ENCODE measurements at places on chromosomes 13 and 19.

DNA sequence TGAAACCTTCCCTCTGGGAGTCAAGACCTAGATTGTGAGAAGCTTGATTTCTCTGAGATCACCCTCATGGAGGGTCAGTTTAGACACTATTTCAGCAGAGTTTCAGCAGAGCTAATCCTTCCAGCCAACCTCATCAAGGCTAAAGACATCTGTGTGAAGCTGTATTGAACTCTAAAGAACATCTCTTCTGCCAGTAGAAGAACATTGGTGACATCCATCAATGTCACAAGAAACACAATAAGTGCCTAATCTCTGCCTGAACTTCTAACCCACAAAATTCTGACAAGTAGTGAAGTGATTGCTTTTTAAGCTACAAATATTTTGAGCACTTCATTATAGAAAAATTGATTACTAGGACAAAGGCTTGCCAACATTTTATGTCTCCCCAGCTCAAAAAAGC is 475.8 kb upstream of the PCDH20 start:
- no peak for DNase-seq

DNA sequence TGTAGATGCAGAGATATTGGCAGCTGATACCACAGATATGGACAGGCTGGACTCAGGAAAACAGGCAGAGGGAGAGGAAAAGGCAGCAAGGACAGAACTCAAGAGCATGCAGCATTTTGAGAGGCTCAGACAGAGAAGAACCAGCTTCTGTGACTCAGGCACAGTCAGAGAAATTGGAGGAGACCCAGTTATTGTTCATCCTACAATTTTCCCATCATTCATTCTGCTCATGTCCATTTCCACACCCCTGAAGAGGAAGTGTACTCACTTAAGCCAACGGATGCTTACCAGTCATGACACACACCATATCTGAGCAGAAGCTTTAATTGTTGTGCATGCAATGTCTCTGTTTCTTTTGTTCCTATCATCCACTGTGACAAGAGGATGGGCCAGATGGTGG is 359.8 kb upstream of the HTR2A start:
- DNase-seq: no peak

DNA sequence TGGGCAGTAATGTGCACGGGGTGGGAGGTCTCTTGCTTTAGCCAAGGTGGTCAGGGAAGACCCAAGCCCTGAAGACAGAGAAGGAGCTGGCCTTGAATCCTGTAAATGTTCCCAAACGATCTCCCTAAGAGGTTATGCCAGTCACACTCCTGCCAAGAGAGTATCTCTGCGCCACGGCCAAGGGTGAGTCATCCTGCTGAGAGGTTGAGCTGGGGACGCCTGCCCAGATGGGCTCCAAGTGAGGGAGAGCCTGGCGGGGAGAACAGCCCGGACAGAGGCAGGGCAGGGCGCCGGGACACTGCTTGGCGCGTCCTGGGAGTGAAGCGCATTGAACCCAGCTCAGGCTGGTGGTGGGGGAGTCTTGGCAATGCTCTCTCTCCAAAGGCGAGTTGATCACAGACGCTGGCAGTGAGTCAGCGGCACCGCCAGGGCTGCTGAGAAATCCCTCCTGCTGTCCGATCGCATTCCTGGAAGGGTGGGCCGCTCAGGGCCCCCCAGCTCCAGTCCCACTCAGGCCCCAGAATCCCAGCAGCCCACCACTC is 16.4 kb downstream of the SULT2B1 start:
- peak; percentile 70 for DNase-seq

DNA sequence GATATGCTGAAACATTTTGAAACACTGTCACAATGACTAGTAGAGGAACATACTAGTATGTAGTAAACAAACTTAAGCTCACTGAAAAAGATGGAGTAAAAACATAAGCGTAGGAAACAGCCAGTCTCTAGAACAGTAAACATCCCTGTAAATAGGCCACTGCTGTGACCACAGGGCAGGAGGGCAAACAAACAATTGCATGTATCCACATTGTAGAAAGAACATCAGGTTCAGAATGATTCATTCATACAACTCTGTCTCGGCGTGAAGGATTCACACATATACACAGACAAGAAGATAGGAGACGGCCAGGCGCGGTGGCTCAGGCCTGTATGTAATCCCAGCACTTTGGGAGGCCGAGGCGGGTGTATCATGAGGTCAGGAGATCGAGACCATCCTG is 390.1 kb downstream of the IRS2 start:
- DNase-seq: no peak

- DNase-seq: no peak
Measured at GRCh38 chr19:55492362-55492944, 4.2 kb downstream of the SSC5D start.

DNA sequence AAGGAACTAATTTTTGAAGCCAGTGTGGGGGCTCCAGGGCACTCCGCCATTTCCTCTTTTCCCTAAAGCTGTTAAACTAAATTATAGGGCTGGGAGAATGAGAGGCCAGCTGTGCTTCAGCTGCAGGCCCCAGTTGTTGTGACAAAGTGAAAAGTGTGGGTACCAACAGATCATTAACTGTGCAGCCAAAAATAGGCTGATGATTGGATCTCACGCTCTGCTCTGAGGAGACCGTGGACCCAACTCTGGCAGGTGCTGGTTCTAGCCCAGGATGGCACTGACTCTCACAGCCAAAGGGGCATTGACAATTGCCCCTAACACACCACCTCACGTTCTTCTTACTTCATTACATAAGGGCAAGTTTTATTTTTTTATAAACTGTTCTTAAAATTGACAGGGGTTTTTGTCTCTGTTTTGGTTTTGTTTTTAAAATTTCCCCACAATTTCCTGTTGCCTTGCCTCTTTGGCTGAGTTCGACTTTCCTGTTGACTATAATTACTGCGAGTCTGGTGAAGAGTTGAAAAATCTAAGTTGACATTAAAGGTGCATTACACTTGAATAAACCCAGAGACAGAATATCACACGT is 391.0 kb downstream of the FGF9 start:
- no peak for DNase-seq

GRCh38 chr13:37365496-37365895 is 233.1 kb downstream of the POSTN start:
- DNase-seq: no peak

DNA sequence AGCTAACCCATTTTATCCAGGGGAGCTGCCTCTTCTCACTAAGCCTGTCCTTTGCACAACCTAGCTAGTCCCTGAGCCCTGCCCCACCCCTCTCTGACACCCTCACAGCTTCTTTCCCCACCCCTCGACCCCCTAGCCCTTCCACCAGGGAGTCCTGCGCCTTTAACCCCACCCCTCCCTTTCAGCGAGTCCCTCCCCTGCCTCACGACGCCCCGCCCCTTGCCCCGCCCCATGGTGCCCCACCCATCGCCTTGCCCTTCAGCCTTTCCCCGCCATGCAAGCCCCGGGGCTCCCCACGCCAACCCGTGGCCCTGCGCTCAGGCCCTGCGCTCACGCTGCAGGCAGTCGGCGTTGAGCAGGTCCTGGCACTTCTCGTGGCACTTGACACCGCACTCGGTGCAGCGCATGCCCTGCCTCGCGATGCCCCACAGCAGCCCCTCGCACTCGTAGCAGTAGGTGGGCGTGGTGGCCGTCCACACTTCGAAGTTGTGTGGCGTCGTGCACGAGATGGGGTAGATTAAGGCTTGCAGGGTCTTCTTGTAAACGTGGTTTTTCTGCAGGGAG is 40.0 kb downstream of the UNC13A start:
- DNase-seq: no peak

- no peak for DNase-seq
Measured at GRCh38 chr19:4396949-4397783, 3.2 kb downstream of the SH3GL1 start.

- no peak for DNase-seq
Measured at GRCh38 chr13:47420568-47420967, 523.7 kb upstream of the HTR2A start.

- DNase-seq: no peak
Measured at GRCh38 chr19:1041272-1041834, 1.4 kb downstream of the ABCA7 start.

- DNase-seq: no peak
Measured at GRCh38 chr13:35961002-35961401, 170.2 kb downstream of the DCLK1 start.

DNA sequence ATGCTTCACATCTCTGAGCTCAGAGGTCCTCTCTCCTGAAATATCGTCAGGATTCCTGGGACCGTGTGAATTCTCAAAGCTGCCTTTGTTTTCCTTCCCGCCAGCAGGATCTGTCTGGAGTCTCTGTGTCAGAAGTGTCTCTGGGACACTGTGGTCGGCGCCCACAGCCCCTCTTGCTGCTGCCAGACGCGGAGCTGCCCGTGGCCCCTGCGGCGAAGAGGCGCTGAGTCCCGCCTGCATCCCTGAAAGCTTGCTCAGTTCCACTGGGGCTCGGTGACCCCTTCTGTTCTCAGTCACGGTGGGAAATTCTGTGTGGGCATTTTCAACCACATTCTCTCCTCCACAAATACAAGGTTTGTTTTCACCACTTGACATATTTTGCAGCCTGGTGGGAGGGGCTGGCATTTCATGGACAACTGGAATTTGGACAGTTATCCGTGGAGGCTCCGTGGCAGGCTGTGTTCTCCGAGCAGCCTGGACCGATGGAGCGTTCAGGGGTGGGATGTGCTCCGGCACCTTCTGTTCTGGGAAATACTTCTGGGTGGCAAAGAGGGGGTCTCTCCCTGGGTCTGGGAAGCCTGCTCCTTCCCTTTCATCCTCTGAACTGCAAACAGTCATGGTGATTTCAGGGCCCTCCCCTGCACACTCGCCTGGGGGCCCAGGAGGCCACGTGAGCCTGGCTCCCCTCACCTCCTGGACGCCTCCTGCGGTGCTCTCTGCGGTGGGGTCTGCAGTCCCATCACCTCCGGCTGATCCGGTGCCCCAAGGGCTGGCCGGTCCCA is 42.6 kb upstream of the GRTP1 start:
- no peak for DNase-seq

GRCh38 chr19:34171539-34171876 is 796 bp upstream of the LSM14A start:
- DNase-seq: no peak

DNA sequence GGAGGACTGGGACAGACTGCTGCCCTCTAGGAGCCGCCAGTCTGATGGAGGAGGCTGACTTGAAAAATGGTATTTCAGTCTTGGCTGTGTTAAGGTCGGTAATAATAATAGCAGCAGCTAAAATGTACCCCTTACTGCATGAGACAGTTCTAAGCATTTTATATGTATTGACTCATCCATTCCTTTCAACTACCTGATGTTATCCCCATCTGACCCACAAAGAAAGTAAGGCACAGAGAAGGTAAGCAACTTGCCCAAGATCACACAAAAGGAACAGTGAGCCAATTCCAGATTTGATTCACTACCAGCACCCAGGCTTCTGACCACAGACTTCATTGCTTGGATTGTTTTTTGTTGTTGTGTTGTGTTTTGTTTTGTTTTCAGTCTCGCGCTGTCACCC is 4.0 kb downstream of the NCAN start:
- no peak for DNase-seq

DNA sequence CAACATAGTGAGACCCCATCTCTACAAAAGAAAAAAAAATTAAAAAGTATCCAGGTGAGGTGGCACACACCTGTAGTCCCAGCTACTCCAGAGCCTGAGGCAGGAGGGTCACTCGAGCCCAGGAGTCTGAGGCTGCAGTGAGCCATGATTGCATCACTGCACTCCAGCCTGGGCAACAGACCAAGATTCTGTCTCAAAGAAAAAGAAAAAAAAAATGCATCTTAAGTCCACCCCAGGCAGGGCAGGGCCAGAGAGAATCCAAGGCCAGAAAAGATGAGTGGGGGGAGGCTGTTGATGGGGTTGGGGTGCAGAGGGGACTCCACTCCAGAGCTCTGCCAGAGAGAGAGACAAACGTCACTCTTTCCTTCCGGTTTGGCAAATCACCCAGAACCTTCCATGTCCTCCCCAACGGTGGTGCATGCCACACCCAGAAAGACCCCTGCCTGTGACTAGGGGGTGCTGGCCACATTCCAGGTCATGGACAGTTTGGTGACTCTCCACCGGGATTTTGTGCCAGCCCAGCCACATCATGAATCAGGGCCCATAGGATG is 431 bp downstream of the FUT3 start:
- DNase-seq: no peak

DNA sequence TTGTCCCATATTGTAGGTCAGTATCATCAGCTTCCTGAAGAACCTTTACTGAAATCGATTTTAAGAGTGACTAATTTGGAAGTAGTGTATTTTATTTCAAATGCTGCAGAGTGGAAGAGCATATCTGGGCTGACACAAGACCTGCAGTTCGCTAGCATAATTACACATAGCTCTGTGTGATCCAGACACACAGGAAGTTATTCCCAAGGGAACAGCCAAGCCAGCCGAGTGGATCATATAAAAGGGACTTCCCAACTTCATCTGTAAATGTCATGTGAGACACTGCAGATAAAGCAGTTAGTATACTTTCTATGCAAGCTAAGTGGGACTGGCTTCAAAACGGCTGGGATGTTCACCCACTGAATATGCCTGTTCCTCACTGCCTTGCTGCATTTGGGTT is 760.4 kb downstream of the SLITRK1 start:
- no peak for DNase-seq

GRCh38 chr13:33249066-33249465 is 36.5 kb downstream of the STARD13 start:
- DNase-seq: no peak

DNA sequence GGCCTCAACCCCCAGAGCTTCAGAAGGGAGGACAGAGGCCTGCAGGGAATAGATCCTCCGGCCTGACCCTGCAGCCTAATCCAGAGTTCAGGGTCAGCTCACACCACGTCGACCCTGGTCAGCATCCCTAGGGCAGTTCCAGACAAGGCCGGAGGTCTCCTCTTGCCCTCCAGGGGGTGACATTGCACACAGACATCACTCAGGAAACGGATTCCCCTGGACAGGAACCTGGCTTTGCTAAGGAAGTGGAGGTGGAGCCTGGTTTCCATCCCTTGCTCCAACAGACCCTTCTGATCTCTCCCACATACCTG is 969 bp upstream of the CEACAM5 start:
- DNase-seq: no peak

GRCh38 chr19:45469945-45470761 is 2.4 kb downstream of the FOSB start:
- DNase-seq: no peak

DNA sequence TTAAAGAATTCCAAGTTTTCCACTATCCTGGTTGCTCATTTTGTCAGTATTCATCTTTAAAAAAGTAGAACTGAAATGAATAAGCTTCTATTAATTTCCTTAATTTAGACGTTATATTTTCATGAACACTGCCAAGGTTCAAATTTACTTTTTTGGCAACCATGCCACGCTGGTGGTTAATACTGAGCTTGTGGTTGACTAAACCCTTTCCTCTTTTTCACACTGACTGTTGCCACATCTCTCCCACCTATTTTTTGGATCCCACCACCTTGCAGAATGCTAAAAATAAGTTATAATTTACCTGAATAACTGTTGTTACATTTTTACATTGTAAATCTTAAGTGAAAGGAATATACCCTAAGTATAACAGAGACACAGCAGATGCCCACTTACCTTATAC is 45.0 kb downstream of the FLT3 start:
- DNase-seq: no peak

- no peak for DNase-seq
Measured at GRCh38 chr13:43140985-43141384, 117.6 kb downstream of the DNAJC15 start.

- no peak for DNase-seq
Measured at GRCh38 chr13:71865874-71866334, 1.1 kb downstream of the DACH1 start.

- DNase-seq: no peak
Measured at GRCh38 chr13:25632166-25632888, 260.6 kb downstream of the ATP8A2 start.

GRCh38 chr19:21848706-21849105 is 12.7 kb upstream of the ZNF43 start:
- no peak for DNase-seq

Measured in SW 1271 (cell line).